ENCODE measurements at places on chromosomes 1 and 21.

- DNase-seq, result no peak
These were observed 41.2 kb upstream of the RAB4A start for GRCh38 chr1:229229721-229230139.

- DNase-seq, result no peak
These were observed 13.5 kb upstream of the CHI3L1 start for GRCh38 chr1:203199816-203200571.

DNA sequence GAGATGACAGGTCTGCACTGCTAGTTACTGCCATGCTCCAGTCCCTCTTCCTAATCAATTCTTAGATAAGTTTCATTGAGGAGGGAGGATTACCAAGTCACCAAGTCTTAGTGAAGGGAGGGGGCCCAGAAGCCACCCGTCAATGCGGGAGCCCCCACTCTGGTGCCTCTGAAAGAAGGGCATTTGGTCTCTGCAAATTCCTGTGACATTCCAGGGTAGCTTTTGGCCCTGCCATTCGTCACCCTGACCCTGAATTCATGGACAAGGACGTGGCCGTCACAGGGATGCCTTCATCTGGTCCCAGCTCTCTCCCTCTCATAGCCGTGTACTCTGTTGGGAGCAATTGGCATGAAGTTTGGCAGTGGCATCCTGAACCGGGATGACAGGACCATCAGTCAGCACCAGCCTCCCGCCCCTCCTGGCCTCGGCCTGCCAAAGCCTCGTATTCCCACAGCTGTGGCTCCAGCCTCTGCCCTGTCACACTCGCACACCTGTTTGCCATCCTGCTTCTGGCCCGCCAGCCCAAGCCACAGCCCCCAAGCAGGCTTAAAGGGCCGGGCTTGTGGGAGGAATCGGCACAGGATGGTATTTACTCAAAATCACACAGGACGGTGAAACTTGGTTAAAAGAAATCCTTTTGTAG is 150.7 kb downstream of the CLIC6 start:
- no peak for DNase-seq

- no peak for DNase-seq
These were observed 3.7 kb downstream of the HSD11B1 start for GRCh38 chr1:209708297-209708696.

- no peak for DNase-seq
These were observed 122.6 kb downstream of the CRYAA start for GRCh38 chr21:43291347-43291950.

DNA sequence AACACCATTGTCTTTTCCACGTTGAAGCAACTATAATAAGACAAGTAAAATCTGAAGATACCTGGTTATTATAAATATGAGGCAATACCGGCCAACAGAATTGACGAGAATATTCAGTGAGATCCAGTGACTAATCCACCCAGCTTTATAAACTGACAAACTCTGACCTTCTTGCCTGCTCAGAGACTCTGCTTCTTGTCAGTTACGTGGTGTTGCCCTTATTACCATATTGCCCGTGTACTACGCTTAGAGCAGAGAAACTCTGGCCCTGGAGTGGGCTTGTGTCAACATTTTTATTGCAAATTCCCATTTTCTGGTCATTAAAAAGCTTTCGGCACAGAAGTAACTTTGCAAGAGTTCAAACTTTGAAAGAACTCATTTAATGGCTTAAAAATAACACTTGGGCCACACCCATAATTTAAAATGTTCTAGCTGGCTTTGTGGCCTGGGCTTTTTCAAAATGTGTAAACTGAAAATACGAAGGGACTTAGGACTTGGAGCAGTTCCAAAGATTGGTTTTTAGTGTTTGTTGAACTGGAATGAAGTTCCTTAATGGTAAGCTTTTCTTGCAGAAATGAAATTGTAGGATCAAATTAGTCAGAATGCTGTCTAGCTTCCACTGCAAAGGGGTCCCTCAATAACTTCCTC is 266.2 kb downstream of the LMO4 start:
- no peak for DNase-seq

GRCh38 chr1:86833461-86834215 is 80.3 kb downstream of the SELENOF start:
- peak; percentile 48 for DNase-seq

GRCh38 chr1:160522622-160523345 is at the start of gene SLAMF6:
Gene SLAMF6 (minus strand): TSS chr1:160523255. CDS start chr1:160523192, 63 bp downstream.
- peak; percentile 53 for DNase-seq

- DNase-seq, result no peak
These were observed 877 bp upstream of the SLX9 start for GRCh38 chr21:44938772-44939531.

DNA sequence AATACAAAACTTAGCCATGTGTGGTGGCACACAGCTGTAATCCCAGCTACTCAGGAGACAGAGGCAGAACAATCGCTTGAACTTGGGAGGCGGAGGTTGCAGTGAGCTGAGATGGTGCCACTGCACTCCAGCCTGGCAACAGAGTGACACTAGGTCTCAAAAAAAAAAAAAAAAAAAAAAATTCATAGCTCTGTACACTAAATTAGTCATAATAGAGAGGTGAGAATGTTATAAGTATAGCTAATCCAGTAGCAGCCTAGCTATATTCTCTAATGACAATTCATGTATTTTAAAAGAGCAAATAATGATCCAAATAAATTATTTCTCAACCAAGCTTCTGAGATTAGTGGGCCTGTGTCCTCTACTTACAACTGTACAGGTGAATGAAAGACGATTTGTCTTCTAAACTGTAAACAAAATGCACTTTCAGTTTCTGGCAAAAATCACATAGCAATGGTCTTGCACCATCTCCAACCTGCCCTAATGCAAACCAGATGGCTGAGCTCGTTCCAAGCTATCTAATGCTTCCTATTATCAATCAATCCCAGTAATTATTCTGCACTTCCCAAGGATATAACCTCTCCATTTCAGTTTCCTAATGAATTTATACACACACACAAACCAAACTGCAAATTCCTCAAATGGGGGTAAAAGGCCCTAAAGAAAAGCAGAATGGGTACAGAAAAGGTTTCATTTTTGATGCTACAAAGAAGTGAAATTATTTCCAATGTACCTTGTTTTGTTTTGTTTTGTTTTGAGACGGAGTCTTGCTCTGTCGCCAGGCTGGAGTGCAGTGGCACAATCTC is 56.5 kb downstream of the GATAD2B start:
- DNase-seq, result no peak

- DNase-seq, result no peak
These were observed 15.6 kb upstream of the ATP1B1 start for GRCh38 chr1:169090900-169091311.

DNA sequence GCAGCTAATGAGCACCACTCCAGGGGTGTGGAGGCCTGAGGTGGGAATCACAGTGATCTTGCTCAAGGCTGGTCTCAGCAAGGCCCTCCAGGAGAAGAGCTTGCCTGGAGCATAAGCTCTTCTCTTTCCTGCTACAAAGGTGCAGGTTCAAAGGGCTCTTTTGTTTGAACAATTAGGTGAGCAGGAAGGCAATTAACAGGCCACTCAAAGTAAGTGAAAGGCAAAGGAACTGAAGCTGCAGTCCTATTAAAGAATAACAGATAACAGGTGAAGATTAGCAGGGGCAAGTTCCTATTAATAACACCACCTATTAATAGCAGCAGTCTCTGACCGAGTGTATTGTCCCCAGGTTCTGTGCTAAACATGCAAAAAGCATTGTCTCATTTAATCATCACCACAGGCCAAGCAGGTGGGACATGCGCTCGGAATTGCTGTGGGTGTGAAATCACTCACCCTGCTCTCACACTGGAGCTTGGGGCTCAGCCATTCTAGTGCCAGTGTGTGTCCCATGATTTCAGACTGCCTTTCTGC is 113.8 kb downstream of the RHOU start:
- DNase-seq, result no peak

DNA sequence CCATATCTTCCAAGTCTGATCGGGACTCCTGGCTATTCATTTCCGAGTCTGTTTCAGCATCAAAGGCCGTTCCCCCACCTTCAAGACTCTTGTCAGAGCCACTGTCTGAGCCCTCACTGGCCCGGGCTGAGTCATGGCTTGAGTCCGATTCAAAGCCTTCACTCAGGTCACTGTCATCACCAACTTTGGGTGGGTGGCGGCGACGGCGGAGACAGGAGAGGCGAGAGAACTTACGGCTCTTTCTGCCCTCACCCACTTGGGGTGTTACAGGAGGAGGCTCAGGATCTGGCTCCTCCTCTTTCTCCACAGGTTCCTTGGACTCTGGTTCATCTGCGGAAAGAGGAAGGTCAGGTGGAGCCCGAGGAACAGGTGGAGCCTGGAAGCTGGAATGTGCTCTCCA is 16.6 kb downstream of the SMG5 start:
- no peak for DNase-seq

DNA sequence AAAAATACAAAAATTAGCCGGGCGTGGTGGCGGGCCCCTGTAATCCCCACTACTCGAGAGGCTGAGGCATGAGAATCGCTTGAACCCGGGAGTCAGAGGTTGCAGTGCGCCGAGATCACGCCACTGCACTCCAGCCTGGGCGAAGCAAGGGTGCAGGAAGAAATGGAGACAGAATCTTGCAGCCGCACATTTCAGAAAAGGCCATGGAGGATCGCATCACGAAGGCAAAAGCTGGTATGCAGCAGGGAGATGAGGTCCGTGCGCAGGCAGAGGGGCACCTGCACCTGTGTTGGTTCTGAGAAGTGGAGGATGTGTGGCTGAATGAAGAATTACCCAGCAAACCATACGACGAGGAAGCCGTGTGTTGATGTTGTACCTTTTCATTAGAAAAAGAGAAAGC is 53.0 kb upstream of the ABCG1 start:
- DNase-seq, result no peak

- DNase-seq, result no peak
These were observed 622 bp upstream of the TMPRSS2 start for GRCh38 chr21:41508415-41509144.

DNA sequence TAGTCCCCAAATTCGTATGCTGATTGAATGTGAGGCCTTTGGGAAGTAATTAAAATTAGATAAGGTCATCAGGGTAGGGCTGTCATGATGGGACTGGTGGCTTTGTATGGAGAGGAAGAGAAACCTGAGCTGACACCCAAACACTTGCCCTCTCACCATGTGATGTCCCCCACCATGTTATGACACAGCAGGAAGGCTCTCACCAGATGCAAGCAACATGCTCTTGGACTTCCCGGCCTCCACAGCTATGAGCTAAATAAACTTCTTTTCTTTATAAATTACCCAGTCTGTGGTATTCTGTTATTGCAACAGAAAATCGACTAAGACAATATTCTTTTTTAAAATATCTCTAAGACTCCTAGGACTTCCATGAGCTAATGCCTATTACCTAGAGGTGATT is 43.6 kb upstream of the GUCA2B start:
- no peak for DNase-seq

DNA sequence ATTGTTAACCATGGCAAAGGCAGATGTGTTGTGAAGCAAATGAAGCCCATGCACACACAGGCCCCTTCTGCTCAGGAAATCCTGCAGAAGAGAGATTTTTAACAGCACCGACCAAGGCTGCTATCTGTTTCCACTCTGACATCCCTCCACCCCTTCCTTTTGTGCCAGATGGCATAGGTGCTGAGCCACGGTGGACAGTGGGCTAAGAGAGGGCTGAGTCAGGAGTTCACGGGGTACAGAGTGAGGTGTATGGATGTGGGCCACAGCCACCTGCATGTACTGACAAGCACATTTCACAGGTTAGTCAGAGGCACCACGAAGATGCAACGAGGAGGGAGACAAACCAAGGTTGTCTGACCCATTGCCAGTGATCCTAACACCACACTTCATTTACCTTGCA is 9.5 kb downstream of the RSPH1 start:
- DNase-seq, result no peak

GRCh38 chr1:36924282-36924811 is 110.0 kb downstream of the GRIK3 start:
- peak; percentile 31 for DNase-seq

GRCh38 chr1:28915031-28915895 is 894 bp downstream of the EPB41 start:
- DNase-seq, result peak; percentile 53

- no peak for DNase-seq
These were observed 10.8 kb downstream of the BLACAT1 start for GRCh38 chr1:205444931-205445645.

DNA sequence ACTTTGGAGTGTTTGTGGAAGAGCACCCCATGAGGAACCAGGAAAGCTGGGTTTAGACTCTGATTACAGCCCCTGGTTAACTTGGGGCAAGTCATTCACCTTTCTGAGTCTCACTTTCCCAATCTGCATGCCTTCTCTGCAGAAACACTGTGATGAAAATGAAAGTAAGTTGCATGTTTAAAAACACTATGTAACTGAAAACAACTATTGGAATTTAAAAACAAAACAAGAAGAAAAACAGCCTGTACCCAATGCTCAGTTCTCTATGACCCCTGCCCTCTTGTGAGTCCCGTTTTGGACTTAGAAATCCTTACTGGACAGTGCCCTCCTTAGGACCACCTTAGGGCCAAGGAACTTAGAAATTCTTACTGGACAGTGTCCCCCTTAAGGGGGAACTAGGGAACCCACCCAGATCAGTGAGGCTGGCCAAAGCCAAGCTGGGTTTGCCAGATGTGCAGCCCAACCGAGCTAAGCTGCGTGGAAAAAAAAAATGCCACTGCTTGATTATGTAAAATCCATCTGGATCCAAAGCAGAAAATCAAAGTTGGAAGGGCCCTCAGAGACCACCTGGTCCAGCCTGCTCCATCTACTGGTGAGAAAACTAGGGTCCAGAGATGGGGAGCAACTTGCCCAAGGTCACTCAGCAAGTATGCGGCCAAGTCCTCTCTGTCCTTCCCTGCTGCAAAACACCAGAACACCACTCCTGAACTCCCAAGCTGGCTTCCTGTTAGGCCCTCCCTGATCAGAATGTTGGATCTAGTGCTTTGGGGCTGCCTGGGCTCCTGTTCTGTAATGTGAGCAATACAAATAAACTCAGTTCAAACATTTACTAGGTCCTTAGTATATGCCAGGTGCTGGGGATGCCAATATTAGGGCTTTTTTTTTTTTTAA is 77.7 kb downstream of the MRPL37 start:
- no peak for DNase-seq

DNA sequence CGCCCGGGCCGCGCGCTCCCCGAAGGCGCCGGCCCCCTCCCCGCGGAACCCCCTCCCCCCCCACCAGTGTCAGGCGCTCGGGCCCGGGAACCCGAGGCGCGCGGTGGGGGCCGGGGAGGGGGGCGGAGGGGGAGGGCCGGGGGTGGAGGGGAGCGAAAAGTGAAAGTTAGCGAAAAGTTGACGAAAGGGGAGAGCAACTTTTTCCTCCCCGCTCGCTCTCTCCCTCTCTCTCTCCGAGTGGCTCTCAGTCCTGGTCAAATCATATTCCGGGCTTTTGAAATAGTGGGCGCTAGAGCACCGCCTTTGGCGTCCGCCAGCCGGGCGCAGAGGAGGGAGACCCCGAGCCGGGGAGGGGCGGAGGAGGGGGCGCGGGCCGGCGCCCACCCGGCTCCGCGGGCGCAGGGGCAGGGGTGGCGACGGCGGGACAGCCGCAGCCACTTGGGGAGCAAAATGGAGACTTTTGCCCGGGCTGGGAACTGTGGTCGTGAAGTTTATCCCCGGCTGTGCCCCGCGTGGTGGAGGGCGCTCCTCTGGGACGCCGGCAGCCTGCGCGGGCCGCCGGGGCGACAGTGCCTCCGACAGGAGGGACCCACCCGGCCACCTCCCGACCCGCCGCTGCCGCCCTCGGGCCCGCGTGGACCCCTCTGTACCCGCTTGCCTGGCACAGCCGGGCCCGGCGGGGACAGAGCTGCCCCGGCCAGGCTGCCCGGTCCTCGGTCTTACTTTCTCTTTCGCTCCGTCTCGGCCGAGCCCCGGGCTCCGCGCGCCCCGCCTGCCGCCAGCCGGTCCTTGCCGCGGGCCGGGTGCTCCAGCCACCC is 697 bp downstream of the PRDM16 start:
- no peak for DNase-seq

- DNase-seq, result no peak
These were observed 65.3 kb downstream of the SSBP3 start for GRCh38 chr1:54340878-54341277.

All from stimulated activated CD4-positive, alpha-beta T cell treated with anti-CD3 and anti-CD28 coated beads, Interleukin-2, amount 100 ng/mL, for 24 hours (primary cell).